MV-4-11 (cell line): ENCODE measurements at places on chromosomes 12 and 14.

DNA sequence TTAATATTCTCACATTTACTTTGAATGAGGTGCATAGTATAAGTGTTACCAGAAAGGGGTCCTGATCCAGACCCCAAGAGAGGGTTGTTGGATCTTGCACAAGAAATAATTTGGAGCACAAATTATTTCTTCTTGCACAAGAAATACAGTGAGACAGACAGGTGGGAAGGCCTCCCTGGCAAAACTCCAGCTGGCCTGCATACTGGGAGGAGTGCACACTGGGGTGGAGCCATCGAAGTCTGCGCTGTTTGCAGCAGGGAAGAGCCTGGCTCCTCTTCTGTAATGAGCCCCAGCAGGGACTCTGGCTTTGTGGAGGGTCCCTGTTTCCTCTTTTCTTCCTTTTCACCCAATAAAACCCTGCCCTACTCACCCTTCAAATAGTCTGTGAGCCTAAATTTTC, 141.6 kb downstream of the GLT1D1 start:
- no peak for DNase-seq

GRCh38 chr12:124232654-124232987, 62.3 kb upstream of the RFLNA start:
- DNase-seq = no peak

GRCh38 chr12:90028635-90029051, 320.0 kb upstream of the ATP2B1 start:
- no peak for DNase-seq

DNA sequence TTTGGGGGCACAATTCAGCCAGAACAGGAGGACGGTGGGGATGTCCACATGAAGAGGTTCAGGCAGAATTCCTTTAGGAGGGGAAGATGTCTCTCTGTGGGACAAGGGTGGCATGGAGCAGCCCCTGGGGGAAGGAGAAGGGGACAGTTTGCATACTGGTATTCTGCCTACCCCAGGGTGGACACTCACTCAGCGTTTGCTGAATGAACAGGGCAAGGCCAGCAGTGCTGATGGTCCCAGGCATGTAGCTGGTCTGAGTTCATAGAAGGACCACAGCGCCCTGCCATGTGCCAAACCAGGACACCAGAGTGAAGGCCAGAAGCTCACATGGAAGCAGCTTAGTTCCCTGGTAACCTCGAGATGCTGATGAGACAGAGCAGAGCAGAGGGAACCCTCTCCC, 5.4 kb downstream of the SERPINA5 start:
- DNase-seq = no peak

- no peak for DNase-seq
These were observed 1.0 kb downstream of the PRPF39 start for GRCh38 chr14:45084946-45085346.

DNA sequence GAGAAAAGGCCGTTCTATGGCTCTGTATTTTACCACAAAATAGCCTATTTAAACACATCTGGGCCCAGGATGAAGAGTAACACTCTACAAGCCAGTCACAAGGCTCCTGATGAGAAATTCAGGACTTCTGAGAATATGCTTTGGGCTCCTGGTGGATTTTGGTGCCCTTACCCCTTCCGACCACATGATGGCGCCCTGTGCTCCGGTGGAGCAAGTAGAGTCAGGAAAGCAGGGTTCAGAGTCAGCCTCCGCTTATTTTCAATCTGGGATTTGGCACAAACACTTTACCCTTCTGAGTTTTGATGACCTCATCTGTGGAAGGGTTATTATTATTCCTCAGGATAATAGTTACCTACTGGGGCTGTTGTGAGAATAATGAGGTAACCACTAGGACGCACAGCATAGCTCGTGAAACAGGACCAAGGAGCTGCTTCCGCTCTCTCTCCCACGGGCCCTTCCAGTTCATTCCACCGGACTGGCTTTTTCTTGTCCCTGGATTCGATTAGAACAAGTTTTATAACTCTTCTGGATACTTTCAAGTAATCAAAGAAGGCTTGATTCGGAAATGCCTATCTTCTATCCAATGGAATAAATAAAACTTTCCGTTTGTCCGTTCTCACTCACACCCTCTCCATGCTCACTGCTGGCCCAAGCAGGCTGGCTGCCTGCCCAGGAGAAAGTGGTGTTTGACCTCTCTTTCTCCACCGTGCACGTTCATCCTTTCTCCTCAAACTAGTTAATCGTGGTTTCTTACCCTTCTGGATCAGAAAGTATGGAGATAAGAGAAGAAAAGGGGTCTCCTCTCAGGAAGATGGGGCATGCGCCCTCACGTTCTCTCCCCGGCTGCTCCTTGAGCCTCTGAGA, 104.6 kb downstream of the GALC start:
- peak; percentile 18 for DNase-seq

- peak; percentile 71 for DNase-seq
These were observed 41.4 kb downstream of the RAB35 start for GRCh38 chr12:120075034-120075616.

GRCh38 chr12:70267550-70267949, 24.3 kb downstream of the CNOT2 start:
- DNase-seq = peak; percentile 37

DNA sequence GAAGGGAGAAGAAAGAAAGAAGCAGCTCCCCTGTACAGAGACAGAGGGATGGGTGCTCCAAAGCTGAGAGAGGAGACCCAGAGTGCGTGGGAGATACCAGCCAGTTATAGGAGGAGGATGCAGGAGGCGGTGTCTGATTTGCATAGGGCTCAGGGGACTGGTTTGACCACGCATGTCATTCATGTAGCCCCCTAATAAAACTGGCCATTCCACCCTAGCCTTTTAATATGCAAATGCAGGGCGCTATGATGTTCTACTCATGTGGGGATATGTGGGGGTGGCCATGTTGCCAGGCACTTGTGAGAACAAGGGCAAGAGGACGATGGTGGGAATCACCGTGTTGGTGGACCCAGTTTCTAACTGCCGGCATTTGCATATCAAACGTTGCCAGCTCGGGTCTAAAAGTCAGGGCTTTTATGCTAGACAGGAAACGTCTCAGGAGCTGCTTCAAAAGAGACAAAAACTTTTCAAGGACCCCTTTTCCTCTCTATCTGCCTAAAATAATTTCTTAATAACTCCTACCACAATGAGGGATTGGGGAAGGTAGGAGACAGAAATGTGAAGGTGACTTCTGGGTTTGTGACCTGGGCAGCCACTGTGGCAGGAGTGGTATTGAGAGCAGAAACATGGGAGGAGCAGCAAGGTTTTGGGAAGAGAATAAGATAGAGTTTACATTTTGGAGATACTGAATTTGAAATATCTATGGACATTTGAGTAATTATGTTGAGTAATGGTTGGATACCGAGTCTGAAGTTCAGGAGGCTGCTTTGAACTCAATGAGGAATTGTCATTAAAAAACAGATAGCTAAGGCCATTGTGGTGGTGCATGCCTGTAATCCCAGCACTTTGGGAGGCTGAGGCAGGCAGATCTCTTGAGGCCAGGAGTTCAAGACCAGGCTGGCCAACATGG, 2.2 kb upstream of the ATXN3 start:
- DNase-seq = no peak

DNA sequence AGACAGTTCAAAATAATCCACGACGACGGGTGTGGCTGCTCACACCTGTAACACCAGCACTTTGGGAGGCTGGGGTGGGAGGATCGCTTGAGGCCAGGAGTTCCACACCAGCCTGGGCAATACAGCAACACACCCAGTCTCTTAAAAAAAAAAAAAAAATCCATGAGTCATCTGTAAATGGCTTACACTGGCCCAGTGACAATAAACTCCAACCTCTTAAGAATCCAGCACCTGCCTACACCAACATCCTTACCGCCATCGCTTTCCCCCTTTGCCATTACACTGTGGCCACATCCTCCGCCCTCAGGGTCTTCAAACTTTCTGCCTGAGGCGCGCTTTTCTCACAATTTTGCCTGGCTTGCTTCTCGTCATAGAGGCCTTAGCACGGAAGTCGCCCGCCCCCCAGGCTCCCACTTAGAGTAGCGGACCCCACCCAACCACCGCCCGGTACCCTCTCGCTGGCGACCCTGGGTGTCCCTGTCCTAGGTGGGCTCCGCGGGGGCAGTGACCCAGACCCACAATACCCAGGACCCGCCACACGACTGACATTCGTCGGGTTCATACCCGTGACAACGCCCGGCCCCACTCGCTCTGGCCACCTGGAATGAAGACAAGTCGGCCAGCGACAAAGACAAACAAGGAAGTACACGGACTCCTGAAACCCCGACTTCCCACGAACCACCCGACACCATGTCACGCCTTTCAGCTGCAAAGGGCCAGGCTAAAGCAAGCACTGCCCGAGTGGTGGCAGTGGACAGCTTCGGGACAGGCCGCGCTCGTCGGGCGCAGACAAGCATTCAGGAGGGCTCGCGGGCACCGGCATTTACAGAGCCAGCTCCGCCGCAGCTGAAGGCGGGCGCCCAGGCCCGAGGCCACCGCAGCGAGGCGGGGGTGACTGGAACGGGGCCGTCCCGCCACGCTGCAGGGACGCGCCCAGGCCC, 636 bp downstream of the GOLGA3 start:
- peak; percentile 50 for DNase-seq

DNA sequence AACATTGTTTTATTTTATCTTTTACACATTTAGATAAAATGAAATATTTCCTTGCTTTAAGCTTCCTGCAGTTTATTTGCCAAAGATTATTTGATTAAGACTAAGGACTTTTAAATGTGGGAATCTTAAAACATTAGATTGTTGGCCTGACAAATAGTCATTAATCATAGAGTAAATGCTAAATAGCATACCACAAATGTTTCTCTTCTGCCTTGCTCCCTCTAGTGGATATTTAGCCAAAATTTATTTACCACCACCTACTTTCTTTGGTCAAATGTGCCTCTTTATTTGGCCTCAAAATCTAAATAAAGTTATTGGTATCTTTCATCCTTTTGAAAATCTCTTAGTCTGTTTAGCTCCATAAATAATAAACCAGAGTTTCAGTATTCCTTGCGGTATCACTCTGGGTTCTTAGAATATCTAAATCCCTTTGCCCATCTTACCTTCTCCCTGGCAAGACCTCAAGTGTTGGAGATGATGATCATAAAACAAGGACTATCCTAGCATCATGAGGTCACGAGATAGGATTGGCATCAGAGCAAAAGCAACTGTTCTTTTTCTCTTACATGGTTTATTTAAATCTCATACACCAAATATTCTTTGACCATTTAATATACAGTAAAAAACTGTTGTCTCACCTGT, 150.6 kb upstream of the AEBP2 start:
- peak; percentile 8 for DNase-seq

DNA sequence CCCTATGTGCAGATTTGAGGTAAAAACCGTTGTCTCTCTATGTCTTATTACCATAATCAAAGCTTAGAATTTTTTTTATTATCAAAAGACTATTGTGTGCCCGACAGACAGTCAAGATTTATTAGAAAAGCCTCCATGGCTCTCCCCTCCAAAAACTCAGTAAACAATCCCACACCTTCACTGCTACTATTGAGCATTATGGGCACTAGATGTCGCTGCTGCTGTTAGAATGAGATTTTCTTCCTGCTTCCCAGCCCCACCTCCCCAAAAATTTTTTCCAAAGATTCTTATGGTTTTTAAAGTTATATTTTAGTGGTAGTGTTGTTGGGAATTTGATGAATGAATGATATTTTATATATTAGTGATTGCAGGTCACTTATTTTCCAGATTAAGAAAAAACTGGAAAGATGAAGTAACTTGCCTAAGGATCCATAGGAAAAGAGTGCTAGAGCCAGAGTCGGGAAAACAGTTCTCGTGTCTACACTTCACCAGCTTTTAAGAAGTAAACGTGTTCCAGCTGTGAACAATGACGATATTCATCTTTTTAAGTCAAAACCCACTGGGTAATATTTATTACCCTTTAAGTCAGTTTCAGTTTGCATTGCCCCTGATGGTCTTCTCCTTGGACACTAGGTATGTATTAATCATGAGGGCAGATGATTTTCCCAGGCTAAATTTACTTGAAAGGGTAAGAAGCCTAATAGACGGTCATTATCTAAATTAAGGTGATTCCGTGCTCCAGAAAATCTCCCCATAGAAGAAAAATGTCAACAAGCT, 12.2 kb upstream of the FOXG1 start:
- peak; percentile 2 for DNase-seq

- peak; percentile 8 for DNase-seq
These were observed 59.3 kb downstream of the C14orf132 start for GRCh38 chr14:96098309-96098998.

GRCh38 chr14:93838238-93838637, 50.0 kb upstream of the PRIMA1 start:
- DNase-seq = peak; percentile 27

- no peak for DNase-seq
These were observed 648 bp downstream of the SNX6 start for GRCh38 chr14:34629344-34629656.

- DNase-seq = no peak
These were observed 49.9 kb upstream of the FOXN3 start for GRCh38 chr14:89466944-89467343.

- no peak for DNase-seq
These were observed 41.0 kb downstream of the PRORP start for GRCh38 chr14:35163384-35163783.

DNA sequence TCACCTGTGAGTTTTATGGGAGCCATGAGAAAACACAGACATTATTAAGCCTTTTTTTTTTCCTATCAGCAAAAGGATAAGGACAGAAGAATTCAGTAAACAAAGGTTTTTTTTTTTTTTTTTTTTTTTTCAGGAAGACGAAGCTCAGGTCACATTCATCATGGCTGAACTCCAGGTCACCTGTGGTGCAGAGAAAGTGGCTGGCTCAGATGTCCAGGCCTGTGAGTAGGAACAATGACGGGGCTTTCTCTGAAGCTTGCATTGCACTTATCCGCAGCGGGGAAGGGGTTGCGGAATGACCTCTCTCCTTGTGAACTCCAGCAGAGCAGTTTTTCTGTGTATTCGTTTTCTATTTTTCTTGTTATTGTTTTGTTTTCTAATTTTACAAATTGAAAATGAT, 759.6 kb upstream of the TMEM132C start:
- no peak for DNase-seq

GRCh38 chr14:96264853-96265252, 8.8 kb downstream of the BDKRB1 start:
- DNase-seq = no peak

DNA sequence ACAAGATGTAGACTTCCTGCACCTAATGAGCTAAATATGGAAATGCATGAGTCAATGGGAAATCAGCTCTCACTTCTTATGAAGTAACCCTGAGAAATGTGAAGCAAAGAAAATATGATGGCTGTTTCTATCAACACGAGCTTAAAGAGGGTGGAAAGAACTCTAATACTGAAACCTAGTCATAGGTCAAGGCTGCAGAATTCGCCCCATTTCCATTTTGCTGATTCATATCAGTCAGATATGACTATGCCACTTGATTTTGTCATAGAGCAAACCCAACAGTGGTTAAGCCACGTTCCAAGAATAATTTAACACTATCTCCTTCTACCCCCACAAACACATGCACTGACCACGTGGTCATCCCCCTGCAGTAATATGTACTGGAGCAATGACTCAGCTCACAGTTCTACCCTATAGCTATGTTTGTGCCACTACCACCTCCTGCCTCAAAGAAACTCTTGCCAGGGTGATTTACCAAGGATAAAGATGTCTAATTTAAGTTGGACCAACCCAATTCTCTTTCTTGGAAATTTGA, 157.5 kb downstream of the TMTC3 start:
- DNase-seq = peak; percentile 90
